ENCODE measurements at places on chromosomes 16 and 17.

GRCh38 chr17:81310949-81311550 lies 15.9 kb upstream of the SLC38A10 start:
- DNase-seq = no peak

DNA sequence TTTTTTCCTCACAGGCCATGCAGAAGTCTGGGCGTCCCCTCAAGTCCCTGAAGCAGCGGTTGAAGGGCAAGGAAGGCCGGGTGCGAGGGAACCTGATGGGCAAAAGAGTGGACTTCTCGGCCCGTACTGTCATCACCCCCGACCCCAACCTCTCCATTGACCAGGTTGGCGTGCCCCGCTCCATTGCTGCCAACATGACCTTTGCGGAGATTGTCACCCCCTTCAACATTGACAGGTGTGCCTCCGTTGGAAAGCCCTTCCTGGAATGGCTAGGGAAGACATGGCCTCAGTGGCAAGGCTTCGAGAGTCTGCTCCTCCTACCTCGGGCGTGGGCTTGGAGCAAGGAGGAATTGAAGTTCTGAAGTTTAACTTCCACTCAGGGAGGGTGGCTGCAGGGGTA lies 13.5 kb downstream of the POLR2A start:
- DNase-seq = no peak

GRCh38 chr17:50169121-50169764 lies 3.4 kb downstream of the SGCA start:
- peak; percentile 75 for DNase-seq

DNA sequence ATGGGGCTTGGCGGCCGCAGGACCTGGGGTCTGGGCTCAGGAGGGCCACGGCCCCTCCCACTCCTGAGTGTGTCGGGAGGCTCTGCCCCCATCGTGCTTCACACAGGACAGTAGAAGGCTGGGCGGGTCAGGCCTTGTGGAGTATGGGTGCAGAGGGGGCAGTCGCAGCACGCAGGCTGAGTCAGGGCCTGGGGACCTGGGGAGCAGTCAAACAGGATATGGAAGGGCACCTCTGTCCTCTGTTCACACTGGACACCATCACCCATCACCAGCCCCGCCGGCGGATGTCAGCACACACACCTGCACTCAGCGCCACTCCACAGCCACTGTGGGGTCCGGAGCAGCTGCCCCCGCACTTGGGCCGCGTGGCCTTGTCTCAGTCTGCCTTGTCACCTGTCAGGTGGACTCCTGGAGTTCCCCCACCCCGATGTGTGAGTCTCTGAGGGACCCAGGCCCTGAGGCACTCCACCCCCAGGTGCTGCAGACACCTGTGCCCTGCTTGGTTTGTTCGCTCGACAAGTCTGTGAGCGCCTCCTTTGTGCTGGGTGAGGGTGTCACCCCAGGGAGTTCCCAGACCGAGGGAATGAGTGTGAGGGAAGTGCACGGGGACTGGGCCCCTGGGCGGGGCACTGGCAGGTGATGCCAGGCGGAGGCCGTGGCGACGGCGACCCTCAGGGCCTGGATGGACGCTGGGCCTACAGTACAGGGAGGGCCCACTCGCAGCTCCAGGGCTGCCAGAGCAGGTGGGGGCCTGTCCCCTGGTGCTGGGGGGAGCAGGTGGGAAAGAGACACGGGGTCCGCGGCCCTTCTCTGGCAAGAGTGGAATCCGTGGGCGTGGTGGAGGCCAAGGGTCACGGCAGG lies 31.7 kb downstream of the ZFPM1 start:
- no peak for DNase-seq

DNA sequence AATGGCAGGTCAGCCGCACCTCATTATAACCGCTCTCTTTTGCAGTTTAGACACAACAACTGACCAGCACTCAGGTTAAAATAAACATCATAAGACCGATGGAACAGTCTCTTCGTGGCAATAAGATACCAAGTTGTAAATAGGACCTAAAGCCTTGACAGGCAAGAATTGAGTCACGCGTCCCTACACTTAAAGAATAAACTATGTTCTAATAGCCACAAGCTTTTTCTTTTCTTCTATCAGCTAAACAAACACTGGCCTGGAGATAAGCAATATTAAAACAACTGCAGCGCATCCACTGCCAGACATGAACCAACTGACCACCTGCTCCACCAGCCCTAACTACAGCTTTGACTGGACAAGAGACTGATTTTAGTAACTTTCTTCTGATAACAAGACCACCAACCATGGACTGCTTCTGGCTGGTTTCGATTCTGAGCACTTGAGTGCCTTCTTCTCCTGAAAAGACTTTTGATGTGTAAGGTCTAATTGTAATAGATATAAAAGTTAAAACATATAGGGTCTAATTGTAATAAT lies 17.5 kb downstream of the SLFN12L start:
- DNase-seq = no peak

DNA sequence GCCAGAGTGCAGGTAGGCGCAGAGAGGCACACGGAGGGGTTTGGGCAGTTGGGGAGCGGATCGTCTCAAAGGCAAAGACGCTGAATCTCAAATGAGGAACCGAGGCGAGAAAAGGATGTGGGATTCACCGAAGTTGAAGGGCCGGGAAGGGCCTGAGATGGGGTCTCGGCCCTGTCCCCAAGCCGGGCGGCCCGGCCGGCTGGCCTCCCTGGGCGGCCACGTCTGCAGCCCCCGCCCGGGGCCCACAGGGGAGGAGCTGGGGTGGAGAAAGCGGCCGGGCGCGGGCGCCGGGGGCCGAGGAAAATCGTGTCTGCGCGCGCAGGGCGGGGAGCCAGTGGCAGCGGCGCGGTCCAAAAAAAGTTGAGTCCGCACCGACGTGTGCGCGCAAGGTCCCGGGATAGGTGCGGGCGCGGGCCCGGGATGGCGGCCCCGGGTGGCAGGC lies 458 bp downstream of the SLC12A4 start:
- no peak for DNase-seq

DNA sequence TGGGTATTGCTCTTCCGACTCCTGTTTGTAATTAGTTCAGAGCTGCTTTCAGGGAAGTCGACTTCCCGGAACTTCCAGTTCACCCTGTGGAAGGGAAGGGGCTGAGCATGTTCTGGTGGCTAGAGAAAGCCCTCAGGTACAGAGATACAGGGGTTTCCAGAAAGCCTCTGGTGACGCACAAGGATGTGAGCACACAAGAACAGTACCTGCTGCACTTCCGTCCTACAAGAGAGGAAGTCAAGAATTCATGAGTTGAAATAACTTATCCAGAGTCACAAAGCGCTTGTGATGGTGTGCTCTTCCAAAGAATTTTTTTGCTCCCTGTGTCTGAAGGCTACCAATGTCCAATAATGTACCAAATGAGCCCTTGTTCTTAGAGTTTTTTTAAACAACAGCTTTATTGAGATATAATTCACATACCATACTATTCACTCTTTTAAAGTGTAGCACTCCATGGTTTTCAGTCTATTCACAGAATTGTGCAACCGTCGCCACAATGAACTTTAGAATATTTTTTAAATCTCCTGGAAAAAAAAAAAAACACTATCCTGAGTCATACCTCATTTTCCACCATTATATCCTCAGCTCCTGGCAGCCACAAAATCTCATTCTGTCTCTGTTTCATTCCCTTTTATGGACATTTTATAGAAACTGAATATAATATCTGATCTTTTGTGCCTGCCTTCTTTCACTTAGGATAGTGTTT lies 327.6 kb downstream of the CDH13 start:
- DNase-seq = no peak

DNA sequence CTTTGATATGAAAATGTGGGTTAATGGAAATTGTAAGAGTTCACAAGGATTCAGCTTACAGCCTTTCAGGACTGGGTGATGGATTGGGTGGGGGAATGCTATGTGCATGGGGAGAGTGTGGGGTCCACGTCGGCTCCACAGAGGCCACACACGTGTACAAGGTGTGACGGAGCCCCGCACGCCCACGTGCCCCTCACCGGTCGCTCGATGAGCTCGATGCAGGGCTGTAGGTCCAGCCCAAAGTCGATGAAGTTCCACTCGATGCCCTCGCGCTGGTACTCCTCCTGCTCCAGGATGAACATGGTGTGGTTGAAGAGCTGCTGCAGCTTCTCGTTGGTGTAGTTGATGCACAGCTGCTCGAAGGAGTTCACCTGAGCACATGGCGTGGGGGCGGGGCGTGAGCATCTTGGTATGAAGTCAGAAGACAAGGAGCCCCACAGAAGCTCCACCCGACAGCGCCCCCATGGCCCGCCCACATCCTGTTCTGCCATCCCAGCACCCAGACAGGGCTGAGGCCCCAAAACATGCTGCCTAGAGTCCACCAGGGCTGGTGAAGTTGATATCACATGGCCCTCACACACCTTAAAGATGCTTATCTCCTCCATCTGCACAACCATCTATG lies 99.1 kb downstream of the MYH11 start:
- no peak for DNase-seq

GRCh38 chr17:3889325-3890012 lies 3.4 kb downstream of the CAMKK1 start:
- no peak for DNase-seq

- DNase-seq = no peak
These were observed 401 bp downstream of the NXN start for GRCh38 chr17:979212-979538.

DNA sequence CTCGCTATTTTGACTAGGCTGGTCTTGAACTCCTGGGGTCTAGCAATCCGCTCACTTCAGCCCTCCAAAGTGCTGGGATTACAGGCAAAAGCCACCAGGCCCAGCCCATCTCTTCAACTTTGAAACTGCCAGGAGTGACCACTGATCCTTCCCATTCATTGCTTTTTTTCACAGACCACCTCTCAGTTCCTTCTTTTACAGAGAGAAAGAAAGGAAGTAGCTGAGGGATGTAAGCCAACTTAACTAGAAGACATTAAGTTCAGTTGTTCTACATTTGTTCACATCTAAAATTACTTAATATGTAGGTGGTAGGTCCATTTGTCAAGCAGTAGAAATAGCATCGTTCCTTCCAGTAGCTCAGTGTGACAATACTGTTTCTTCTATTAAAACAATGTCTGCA lies 219.8 kb downstream of the STX8 start:
- no peak for DNase-seq

GRCh38 chr17:28875848-28876550 lies 21.2 kb downstream of the ERAL1 start:
- DNase-seq = no peak
